AG09309 (cell line): ENCODE measurements at places on chromosomes 6 and 20.

GRCh38 chr6:125658759-125659431 lies 90.5 kb upstream of the HEY2 start:
- DNase-seq, result no peak

- DNase-seq, result no peak
Measured at GRCh38 chr6:100217225-100218012, 223.4 kb upstream of the MCHR2 start.

GRCh38 chr6:137806914-137807682 lies 60.0 kb upstream of the TNFAIP3 start:
- DNase-seq, result no peak

DNA sequence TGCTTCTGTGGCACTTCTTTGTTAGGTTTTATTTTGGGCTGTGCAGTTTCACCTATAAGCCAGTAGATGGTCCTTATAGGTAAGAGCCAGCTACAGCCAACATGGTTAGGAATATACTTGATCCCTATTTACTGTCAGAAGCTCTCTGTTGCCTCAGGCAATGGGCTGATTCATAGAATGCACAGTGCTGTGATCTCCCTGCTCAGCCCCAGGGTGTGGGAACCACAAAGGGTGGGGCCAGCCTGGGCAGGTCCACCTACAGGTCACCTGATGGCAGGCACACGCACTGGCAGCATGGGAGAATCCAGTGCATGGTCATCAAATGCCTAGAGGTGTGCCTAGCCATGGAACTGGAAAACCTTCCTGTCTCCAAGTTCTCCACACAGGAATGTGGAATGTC lies 191.9 kb downstream of the MOXD1 start:
- no peak for DNase-seq

DNA sequence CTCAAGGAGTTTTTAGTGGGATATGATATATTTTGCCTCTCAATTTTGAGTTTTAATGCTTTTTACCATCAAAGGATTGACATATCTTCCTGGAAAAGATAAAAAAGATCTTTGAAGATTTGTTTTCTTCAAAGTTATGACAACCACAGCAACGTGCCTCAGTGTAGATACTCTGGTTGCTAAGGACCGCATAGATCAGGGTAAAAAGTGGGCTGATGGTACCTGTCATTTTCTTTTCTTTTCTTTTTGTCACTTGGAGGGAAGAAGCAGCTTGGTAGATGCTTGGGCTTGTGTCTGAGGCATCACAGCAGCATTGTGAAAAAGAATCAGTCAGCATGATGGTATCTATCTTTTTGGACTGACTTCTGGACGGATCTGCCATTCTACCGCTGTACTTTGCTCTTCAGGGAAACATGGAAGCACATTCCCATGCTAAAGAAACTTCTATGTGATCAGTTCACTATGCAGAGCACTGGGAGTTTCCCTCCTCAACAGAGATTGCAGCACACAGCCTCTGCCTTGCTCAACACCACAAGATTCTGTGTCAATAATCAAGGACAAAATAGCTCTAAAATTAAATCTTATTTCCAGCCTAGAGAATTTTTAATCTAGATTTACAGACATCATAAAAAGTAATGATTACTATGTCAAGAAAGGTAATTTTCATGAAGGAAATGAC lies 54.8 kb upstream of the SGK1 start:
- DNase-seq, result peak; percentile 41

DNA sequence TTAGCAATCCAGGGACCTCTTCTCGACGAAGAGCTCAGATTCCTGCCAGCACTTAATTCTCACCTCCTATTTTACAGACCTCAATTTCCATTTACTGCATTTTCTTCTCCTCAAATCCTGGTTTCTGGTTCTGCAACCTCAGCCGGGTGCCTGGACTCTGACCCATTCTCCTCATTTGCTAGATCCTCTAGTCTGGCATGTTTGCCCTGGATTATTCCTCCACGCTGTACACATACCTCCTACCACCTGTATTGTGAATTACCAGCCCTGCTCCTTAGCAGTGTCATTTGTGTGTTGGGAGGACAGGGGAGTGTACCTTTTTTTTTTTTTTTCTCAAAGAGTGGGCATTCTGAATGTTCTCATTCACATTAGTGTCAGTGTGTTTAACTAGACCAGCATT lies 204.4 kb downstream of the ZMYND8 start:
- no peak for DNase-seq

DNA sequence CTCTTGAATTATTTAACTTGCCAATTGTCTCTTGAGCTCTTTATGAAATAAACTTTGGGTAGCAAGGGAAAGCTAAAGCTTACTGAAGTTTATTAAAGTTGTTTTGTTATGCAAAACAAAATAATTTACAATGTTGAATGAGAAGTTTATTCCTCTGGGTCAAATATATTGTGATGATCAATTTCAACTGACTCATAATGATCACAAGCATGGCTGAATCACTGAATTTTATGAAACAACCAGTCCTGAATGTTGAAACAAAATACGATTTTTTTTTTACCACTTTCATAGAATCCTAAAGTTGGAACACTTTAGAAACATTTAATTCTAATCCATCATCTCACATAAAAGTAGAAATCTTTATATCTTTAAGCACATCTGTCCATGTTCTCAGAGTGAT lies 110.3 kb downstream of the RWDD2A start:
- no peak for DNase-seq

DNA sequence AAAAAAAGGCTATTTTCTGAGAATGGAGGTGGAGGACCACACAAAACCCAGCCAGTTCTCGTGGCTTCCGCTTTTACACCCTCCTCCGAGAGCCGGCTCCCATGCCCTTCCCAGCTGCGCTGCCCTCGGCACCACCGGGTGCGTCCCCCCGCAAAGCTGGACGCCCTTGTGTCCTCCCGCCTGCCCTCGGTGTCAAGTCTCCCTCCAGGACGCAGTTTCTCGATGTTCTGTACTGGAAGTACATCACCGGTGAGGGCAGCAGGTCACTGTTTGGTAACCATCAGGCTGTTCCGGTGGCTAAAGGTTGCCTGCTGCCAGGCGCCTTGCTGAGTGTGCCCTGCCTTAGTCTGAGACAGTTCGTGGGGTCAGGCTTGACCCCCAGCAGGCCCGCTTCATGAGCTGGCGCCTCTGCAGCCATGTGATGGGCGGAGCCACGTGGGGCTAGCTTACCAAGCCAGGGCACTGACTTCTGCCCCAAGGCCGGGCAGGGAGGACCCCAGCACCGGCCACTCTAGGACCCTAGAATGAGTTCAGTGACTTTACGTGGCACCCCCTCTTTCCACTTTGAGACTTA lies 34.6 kb downstream of the RREB1 start:
- DNase-seq, result no peak

DNA sequence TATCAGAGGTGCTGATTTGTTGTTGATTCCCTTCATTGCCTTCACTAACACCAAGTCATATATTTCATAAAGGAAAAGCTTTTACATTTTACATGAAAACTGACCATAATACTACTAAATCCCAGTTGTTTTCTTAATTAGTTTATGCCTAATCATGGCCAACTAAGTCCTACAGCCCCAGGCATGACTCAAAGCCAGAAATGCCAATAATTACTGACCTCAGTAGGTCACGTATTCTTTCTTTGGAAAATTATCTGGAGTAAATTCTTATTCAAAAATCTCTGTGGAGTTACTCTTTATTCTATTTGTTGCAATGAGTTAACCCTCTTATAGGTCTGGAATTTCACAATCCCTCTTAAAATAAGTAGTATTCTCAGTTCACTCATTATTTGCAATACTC lies 13.5 kb upstream of the MYB start:
- no peak for DNase-seq

GRCh38 chr6:38234934-38235682 lies 404.6 kb downstream of the BTBD9 start:
- no peak for DNase-seq

- no peak for DNase-seq
Measured at GRCh38 chr6:138161088-138161337, 726 bp upstream of the ARFGEF3 start.

DNA sequence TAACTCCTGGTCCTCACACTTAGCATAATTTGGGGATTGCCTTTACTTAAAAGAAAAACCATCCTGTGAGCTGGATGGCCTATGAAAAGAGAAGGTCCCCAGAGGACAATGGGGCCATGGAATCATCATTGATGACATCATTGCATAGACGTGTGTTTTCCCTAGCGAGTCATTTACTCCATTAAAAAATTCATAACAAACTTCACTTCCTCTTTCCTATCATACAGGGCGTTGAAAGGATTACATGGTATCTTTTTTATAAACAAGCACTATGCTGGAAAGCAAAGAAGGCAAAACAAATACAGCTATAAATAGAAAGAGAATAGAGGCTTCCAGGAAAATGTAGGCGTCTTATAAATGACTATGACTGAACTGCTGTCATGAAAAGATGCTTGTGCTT lies 11.3 kb upstream of the COL12A1 start:
- no peak for DNase-seq

DNA sequence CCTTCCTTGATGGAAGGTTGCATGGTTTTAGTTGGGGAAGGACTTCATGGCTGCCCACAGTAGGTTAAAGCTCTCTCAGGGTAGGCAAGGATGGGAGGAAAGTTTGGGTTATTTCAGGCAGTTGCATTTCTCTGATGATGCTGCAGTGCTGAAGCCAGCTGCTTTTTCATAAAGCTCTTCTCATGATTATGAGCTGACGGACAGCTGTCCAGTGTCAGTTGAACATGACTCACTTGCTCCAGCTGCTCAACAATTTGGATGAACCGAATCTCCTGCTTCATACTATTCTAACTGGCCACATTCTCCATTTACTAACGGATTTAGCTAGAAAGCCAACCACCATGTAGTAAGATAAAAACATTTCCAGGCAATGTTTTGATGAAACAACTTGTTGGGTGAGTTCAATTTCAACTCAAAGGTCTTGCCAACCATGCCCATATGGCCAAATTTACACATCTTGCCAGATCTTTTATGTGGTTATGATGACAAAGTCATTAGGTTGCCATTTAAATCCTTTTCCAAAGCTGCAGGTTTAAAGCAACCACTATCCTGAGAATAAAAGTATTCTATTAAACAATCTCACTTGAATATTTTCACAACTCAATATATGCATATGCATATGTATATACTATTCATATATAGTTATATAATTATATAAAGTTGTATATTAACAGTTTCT lies 125.9 kb downstream of the HS3ST5 start:
- DNase-seq, result no peak

GRCh38 chr6:130204322-130204721 lies 18.4 kb downstream of the SAMD3 start:
- no peak for DNase-seq

DNA sequence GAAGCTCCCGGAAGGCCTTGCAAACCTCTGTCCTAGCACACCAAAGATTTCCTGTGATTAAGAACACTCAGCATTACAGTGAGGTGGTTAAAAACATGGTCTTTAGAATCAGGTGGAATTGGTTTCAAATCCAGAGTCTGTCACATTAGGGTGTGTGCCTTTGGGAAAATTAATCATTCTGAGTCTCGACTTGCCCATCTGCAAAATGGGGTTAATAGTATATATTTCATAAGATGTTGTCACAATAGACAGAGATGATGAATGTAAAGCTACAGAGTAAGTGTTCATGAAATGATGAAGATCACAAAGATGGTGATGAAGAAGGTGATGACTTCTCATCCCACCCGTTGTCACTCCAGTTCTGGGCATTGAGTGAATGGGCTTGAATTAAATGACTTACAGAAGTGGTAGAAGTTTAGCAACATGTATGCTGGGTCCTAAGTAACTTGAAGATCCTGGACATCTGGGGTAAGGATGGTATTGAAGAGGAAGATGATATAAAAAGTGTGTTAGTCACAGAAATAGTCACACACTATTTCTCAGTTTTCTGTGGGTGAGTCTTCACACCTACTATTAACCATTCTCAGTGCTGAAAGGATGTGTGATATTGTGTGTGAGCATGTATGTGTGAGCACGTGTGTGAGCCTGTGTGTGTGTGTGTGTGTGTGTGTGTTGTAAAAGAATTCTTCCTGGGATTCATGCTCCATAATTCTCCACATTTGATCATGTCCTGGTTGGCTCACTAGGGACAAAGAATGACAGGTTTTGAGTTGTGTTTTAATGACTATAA lies 28.0 kb upstream of the NEDD9 start:
- DNase-seq, result no peak

- DNase-seq, result no peak
Measured at GRCh38 chr20:59078231-59078630, 35.6 kb upstream of the PRELID3B start.

- no peak for DNase-seq
Measured at GRCh38 chr6:659716-660581, 3.0 kb upstream of the HUS1B start.

DNA sequence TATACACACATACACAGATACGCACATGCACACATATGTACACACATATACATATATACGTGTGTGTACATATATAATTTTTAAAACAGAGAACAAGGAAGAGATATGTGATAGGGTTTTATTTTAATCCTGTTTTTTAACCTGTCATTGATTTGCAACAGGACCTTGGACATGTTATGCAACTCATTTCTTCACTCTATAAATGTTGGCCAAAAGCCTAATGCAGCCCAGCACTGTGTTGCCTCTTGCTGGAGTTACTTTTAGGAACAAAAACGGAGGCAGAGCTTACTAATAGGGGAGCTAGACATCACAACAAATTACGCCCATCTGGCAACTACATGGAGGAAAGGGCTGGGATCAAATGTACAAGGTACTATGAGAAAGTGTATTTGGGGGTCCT lies 179.9 kb upstream of the TAB2 start:
- no peak for DNase-seq

DNA sequence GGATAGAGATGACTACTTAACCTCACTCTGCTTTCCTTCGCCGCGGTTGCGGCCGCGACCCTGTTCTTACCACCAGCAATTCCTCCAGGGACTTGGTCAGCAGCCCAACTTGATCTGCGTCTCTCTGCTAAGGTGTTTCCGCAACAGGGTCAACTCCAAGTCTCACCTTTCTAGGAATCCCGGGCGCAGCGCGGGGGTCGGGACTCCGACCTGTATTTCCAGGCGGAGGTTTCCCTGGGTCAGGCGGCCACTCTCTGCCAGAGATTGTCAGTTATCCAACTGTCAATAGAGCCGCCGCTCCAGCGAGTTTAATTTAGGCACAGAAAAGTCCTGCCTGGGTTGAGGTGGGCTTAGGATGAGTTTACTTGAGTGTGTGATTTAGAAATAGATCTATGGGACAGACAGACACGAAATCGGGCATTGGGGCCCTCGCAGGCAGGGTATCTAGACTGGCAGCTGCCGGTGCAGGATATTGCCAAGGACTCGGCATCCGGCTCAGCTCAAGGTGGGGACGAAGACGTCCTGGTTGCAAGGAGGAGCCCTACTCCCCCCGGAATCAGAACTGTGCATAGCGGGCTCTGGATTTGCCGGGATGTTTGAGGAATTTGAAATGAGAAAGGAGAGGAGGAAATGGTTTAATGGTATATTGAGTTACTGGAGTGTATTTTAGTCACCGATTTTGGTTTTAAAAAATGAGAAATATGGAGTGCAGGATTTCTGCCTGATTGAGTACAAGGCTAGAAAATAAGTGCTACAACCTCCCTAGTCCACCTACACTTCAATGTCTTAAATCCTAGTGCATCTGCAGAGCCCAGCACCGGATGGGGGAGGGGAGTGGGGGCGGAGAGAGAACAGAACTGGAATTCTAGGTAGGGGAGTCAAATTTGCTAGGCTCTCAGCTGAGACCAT lies 23.7 kb downstream of the POM121L2 start:
- no peak for DNase-seq
